Inflammatory macrophage treated with lipopolysaccharide for 1 hour (primary cell): ENCODE measurements at places on chromosomes 12 and 14.

GRCh38 chr12:105426766-105427165 lies 96.3 kb downstream of the C12orf75 start:
- DNase-seq: no peak

DNA sequence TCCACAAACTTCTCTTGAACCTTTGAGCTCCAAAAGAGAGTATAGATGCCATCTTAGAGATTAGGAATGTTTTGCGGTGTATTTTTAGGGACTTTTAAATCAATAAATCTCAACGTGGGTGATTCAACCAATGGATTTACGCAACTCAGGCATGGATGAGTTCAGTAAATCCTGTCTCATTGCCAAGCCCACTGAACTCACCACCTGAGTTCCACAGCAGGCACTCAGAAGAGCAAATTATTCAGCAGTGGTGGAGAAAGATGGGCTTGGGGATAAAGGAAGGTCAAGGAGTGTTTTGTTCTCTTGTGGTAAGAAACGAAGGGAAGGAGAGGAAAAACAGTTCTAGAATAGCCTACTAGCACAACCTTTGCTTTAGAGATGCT lies 68.7 kb upstream of the HMGA2 start:
- no peak for DNase-seq

- peak; percentile 97 for DNase-seq
Observed at GRCh38 chr14:24058260-24058950, 6.6 kb downstream of the CARMIL3 start.

GRCh38 chr12:7045913-7046312 lies 14.6 kb upstream of the C1S start:
- no peak for DNase-seq

- DNase-seq: no peak
Observed at GRCh38 chr14:81427348-81428058, 27.4 kb upstream of the STON2 start.

GRCh38 chr12:125098676-125099408 lies 33.6 kb downstream of the AACS start:
- no peak for DNase-seq

- DNase-seq: no peak
Observed at GRCh38 chr12:93836620-93837260, 159.6 kb downstream of the CRADD start.

DNA sequence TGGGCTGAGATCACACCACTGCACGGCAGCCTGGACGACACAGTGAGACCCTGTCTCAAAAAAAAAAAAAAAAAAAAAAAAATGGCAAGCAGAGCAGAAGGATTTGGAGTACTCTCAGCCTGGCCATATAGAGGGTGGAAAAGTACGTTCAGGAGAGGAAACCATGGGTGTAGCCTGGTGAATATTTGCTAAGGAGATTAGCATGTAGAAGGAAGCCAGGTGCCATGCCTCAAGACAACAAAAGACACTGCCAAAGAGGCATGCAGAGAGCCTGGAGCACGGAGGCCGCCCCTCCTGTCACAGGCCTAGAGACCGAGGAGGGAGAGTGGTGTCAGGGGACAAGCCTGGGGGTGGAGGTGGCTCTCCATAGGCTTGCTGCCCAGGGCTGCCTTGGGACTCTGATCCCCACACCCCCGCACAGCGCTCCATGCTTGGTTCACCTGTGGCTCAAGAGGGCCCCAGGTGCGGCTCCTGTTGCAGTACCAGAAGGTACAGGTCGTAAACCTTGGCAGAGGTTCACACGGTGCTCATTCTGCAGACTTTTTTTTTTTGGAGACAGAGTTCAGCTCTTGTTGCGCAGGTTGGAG lies 27.9 kb upstream of the DEGS2 start:
- no peak for DNase-seq
